GM12891 (cell line): ENCODE measurements at places on chromosomes 3 and 15.

DNA sequence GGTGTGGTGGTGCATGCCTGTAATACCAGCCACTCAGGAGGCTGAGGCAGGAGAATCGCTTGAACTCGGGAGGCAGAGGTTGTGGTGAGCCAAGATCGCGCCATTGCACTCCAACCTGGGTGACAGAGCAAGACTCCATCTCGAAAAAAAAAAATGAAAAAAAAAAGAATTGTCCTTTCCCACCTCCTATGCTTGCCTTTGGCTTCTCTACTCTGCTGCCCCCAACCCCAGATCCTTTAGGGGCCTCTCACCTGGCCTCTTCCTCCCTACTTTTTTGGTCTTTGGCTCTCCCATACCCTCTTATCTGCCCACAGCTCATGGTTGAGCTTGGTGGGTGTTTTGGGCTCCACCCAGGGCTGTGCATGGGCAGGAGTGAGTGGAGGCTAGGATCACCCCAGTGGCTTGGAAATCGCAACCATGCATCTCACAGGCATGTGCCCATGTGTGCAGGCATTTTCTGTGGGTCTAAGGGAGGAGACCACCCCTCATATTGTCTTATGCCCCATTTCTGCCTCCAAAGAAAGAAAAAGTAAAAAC, 2.1 kb upstream of the SHISA5 start:
- no peak for DNase-seq

GRCh38 chr15:57697588-57697987, 8.9 kb upstream of the POLR2M start:
- DNase-seq: no peak

DNA sequence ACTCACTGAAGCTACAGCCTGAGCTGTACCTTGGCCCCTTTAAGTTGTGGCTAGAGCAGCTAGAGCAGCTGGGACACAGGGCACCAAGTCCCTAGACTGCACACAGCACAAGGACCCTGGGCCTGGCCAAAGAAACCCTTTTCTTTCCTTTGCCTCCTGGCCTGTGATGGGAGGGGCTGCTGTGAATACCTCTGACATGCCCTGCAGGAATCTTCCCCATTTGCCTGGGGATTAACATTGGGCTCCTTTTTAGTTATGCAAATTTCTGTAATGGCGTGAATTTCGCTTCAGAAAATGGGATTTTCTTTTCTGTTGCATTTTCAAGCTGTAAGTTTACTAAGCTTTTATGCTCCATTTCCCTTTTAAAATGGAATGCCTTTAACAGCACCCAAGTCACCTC, 611.2 kb upstream of the ARPP21 start:
- no peak for DNase-seq

GRCh38 chr3:151979906-151980305, 106.5 kb downstream of the SUCNR1 start:
- no peak for DNase-seq

- no peak for DNase-seq
Observed at GRCh38 chr15:43408789-43409188, 37.9 kb downstream of the TUBGCP4 start.

DNA sequence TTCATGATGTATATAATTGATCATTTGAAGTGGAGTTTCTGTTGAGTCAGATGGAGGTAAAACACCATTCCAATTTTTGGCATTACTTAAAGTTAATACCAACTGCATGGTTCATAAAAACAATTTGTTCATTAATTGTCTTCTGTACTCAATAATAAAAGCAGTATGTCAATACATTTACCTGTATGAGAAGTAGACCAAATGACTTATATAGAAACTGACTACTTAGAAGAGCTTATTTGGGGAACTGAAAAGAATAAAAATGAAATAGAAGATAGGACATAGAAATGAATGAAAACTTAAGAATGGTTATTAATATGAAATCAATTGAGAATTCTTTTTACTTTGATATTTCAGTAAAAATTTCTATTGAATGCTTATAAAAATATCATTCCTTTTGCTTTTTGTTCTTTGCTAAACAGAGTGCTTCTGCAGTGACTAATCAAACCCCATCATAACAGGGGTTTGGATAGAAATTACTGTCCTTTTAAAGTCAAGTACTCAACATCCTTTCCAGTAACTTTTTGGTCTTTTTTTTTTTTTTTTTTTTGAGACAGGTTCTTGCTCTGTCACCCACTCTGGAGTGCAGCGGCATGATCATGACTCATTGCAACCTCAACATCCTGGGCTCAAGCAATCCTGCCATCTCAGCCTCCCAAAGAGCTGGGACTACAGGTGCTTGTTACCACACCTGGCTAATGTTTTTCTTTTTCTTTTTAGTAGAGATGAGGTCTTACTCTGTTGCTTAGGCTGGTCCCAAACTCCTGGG, 6.5 kb upstream of the CRYBG3 start:
- no peak for DNase-seq

- no peak for DNase-seq
Observed at GRCh38 chr3:193095366-193095765, 145.7 kb upstream of the PLAAT1 start.

DNA sequence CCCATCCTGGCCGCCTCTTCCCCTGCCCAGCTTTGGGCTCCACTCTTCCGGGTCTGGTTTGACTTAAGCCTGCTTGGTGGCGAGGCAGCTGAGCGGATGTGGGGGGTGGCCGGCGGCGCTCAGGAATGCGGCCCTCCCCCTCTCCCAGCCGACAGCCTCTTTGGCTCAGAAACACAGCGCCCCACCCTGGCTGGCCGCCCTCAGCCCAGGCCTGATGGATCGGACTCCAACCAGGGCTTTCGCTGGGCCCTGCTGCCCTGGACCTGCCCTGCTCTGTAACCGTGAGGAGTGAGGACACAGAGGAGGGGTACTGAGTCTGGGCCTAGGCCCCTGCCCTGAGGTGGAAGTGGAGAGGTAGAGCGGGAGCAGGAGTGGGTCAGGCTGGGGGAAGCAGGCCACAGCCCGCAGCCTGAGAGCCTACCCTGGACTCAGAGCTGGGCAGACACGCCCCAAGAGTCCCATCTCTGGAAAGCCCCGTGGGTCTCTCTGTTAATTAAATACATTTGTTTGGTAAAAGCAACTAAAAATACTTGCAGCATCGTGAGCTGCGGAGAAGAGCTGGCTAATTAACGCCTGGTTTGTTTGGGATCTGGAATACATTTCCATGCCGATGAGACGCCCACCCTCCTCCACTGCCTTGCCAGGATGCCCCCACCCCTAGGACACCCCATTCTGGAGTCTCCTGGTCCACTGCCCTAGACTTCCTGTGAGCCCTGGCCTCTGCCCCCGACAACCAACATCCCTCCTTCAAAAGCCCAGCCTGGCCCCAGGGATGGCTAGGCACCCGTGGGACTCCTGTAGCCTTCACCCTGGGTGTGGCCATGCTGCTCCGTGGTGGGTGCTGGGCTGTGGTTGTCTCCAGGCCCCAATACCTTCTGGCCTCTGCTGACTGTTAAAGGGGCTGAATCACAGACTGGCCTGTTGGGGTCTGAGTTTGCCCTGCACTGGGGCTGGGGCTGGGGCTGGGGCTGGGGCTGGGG, 19.6 kb downstream of the PLXNA1 start:
- no peak for DNase-seq

DNA sequence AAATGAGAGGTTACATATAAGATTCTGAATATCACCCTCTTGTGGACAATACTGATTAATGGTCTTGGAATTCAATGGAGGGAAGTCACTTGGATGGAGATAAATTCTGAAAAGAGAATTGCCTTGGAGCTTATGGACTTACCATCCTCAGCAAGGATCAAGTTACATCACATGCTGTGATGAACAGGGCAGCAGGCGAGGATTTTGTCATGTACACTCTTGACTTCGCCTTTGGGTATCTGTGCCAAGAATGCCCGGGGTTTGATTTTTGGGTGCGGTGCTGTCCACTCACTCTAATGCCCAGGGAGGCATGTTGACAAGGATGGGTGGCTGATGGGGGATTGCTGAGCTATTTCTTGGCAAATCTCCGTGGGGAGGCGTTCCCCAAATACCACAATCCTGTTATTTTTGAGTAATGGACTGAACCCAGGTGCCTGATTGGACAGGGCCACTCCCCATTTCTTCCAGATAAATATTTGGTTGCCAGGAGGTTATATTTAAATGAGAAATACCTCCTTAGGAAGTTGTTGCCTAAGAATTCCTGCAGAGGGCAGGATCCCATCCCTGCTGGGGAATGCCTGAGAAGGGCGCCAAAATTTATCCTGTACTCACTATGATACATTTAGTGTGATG, 96.3 kb downstream of the TPRG1 start:
- no peak for DNase-seq

- DNase-seq: no peak
Observed at GRCh38 chr15:91537856-91538255, 315.7 kb upstream of the SLCO3A1 start.
